Frontal cortex (tissue), 4 donors: ENCODE measurements at places on chromosomes 4 and X.

DNA sequence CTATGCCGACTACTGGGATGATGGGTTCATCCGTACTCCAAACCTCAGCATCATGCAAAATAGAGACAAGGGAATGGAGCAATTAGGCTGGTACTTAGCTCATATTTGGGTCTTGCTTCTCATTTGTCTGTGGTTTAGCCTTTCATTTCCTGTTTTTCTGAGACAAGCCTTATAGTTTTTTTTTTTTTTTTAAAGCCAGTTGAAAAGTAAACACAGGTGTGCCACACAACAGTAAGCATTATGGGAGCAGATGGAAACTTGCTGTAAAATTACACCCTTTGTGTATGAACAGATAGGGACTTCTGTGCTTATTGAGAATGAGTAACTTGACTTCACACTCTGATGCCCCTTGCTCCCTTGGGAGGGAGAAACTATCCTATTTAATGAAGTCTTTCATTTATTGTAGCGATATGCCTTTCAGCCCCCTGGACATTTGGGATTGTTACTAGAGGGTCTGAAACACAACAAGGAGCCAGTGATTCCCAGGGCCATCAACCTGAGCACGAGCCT lies 13.7 kb downstream of the RASSF6 start:
- DNase-seq, result no peak

DNA sequence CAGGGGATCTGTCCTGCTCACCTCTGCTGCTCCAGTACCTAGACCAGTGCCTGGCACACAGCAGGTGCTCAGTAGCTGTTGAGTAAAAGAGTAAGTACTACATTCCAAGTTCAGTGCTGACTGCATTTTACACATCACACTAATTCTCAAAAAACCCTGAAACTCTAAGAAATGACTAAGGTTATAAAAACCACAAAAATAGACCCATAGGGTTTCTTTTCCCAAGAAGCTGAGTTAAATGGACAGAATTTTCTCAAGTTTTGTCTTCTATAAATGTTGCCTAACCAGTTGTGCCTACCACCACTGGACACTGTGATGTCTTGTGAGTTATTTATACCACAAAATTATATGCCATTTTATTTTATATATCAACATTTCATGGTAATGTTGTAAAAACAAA lies 78.9 kb upstream of the RXFP1 start:
- DNase-seq, result no peak

DNA sequence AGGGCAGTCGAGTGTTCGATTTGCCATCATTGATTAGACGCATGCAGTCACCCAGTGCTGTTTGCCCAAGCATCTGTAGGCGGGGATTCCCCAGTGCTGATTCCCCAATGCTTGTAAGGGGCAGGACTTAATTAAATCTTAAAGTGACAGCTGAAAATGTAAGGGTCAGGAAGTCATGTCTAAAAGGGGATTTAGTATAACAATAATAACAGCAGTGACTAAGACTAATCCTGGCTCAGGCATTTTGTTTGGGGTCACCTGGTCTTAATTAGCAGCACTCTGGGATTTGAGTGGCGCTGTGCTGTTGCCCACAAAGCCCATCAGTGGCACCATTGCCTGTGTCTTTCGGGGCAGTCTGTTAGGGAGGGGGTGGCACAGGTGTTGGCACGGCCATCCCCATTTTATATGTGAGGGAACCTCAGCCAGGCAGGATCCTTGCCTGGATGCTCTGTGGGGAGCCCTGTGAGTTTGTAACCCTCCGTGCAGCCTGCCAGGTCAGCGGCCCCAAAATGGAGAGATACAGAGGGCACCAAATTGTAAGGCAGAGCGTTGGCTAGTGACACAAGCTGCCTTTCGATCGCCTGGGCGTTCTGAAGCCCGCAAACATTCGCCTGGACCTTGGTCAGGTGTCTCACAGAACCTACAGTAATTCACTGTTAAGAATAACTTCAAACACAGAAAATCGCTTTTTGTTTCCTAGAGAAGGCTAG lies 146.7 kb downstream of the TBL1X start:
- DNase-seq, result no peak

- no peak for DNase-seq
Observed at GRCh38 chr4:6282314-6282771, 12.7 kb downstream of the WFS1 start.

GRCh38 chr4:31187979-31188378 lies 467.8 kb downstream of the PCDH7 start:
- no peak for DNase-seq

DNA sequence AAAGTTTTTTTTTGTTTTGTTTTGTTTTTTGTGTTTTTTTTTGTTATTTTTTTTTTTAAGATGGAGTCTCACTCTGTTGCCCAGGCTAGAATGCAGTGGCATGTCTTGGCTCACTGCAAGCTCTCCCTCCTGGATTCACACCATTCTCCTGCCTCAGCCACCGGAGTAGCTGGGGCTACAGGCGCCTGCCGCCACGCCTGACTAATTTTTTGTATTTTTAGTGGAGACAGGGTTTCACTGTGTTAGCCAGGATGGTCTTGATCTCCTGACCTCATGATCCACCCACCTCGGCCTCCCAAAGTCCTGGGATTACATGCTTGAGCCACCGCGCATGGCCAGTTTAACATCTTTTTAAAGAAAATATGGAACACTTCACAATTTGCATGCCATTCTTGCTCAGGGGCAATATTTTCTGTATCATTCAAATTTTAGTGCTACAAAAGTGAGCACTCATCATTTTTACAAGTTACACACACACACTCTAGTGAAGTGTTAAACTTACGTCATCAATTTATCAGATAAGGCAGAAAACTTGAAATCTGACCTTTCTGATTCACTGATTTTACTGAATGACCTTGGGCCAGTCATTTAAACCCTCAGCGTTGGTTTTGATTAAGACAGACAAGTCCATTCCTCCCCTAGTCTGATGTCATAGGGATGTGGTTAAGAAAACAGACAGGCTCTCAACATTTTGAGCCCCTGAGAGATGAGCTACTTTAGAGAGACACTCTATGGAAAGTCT lies 61.2 kb downstream of the TRIM2 start:
- DNase-seq, result no peak

DNA sequence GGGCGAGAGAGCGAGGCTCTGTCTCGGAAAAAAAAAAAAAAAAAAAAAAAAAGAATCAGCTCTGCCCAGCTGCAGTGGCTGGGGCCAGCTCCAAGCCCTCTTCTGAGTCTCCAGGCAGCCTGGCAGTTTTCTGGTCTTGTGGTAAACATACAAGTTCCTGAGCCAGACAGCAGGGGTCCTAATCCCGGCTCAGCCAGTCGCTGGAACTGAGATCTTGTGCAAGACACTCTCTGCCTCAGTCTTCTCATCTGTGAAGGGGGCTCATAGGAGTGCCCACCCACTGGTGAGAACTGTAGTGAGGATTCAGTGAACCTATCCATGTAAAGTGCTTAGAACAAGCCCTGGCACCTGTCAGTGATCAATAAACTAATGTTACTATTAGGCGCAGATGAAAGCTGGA lies 41.8 kb downstream of the C4orf50 start:
- no peak for DNase-seq

GRCh38 chr4:119735165-119735651 lies 106.6 kb upstream of the PDE5A start:
- no peak for DNase-seq
